Nucleus accumbens (tissue), 56 donors: ENCODE measurements at places on chromosomes 3 and 15.

DNA sequence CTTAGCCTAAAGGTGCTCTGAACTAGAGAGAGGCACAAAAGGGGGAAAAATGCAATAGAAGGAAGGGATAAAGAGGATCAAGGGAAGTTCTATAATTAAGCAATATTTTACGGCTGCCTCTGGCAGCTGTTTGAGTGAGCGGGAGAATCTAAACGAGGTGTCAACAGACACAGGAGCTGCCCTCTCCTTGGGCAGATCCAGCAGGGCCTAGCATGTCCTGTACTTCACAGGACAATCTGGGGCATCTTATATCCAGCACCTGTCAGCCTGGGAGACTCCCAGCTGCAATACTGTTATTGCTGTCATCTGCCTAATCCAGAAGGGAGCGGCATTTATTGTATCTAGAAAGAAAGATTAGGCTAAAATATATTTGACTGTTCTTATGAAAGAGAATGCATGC, 68.9 kb downstream of the WWTR1 start:
- DNase-seq: no peak

DNA sequence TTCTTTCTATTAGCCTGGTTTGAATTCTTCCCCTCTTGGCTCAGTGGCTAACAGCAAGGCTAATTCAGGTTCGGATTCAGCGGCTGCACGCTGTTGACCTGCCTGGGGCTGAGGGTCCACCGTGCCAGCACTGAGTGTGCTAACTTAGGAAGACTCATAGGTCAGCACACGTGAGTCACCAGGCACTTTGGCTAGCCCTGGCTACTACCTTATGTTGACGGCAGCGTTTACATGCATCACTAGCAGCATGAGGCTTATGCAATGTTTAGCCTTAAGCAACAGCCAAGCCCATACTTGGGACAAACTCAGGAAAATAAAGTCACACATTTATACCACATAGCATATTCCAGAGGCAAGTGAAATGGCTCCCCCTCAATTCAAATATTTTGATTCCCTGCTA, 137.7 kb downstream of the RAB11A start:
- DNase-seq: no peak

DNA sequence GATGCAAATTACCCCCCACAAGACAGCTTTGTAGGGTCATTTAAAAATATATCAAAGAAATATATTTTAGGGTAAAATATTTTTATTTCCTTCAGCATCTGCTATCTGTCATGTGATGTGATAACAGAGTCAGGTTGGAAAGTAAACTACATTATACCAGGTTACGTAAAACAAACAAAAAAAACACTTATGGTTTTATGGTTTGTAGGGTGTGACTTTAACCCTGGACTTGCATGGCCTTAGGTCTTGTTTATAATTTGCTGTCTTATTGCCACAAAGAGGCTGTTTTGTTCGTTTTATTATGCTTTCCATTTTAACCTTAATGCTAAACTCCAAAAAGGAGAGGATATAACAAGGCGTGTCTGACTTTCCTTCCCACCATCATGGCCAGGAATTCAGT, 244.5 kb upstream of the MME start:
- DNase-seq: no peak

GRCh38 chr3:5233026-5233425, 45.5 kb downstream of the EDEM1 start:
- no peak for DNase-seq

DNA sequence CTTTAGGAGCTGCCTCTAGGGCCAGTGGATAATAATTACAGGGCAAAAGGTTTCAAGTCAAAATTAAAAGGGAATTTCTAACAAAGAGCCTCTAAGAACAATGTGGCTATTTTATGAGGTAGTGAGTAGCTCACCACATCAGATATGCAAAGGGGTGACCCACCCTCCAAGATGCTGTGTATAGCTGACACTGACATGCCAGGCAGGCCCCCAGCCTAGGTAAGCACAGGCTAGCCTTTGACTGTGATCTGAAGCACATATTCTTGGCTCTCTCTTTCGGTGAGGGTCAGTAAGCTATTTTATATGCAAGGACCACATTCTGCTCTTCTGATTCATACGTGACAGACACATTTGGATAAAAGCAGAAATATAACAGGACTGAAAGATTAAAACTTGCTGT, 2.8 kb upstream of the THSD4 start:
- DNase-seq: no peak

DNA sequence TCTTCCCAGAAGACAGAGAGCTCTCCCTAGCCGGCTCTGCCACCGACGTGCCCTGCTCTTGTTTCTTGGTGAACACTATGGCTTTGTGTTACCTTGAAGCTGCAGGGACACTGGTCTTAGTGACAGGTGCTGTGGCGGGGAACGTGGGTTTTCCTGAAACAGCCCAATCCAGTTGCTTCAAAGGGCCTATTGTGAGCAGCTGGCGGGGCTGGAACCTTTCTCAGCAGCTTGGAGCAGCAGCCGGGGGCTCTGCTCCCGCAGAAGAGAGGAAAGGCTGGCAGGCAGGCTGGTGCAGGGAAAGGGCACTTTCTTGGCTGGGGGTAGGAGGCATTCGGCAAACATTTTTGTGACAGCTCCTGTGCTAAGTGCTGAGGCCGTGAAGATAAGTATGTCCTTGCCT, 12.8 kb downstream of the MYZAP start:
- DNase-seq: no peak

- peak; percentile 12 for DNase-seq
These were observed 10.7 kb downstream of the ITGB5 start for GRCh38 chr3:124876401-124876878.

DNA sequence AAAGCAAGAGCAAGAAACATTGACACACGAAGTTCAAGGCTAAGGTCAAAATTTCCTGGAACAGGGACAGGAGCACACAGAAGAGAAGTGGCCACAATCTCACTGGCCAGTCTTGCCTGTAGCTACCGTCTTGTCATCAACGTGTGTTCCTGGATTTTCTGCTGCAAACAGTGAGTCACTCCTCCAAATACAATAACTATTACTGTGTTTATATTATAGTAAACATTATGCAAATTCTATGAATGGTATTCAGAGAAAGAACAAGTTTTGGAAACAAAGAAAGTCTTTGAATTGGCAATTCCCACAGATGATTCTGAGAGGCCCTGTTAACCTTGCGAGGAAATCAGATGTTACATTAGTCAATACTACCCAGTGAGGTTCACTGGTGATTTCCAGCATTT, 220.5 kb downstream of the FAM43A start:
- no peak for DNase-seq

GRCh38 chr15:56893364-56893678, 25.1 kb upstream of the TCF12 start:
- DNase-seq: no peak

DNA sequence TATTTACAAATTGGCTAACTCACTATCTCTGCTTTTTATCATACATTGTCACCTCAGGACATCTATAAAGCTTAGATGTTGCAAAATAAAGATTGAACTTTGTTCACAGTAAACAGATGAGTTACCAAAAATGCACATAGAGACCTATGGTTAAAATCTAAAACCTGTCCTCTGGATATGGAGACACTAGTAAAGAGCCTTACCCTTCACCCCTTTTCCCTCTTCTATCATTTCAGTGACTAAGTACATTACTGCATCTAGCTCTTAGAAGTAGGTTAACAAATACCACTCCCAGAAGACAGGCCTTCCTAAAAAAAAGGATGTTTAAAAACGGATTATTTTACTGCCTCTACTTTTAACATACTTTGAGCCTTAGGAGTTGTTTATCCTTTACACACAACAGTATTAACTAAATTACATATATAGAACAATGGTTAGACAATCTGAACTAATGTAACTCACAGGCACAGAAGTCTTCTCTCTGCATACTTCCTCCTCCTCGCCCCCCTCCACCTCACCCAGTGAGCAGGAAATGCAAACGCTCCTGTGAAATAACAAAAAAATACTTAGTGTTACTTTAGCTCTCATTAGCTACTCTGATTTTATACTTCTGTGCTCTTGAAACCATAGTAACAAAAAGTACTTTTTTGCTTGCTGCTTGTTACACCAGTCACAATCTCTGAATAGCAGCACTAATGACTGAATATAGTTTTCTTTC, 23.3 kb downstream of the IREB2 start:
- DNase-seq: no peak

DNA sequence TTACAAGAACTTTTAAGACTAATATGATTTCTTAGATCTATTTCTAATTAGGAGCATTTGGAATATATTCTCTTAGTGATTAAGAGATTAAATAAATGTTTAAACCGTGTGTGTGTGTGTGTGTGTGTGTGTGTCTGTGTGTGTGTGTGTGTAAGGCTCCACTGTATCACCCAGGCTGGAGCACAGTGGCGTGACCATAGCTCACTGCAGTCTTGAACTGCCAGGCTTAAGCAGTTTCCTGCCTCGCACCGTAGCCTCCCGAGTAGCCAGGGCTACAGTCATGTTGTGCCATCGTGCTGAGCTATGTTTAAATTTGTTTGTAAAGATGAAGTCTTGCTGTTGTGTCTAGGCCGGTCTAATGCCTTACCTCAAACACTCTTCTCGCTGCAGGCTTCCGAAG, 109.4 kb downstream of the KLHL25 start:
- DNase-seq: no peak

DNA sequence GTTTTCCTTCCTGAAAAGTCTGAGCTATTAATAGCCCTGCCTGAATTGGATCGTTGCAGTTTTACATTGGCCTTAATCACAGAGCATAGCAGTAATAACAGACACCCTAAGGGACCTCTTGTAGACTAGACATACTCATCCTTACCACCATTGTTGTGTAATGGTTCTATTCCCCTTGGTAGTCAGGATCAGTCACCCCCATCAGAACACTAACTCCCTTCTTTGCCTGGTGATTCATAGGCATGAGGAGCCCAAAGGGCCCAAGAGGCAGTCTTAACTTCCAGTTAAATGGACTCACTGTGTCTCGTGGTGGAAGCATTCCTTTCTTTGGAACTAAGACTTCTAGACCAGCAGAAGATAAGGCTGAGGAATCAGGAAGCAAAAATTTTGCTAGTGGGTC, 20.2 kb downstream of the CGGBP1 start:
- DNase-seq: no peak

GRCh38 chr15:49079340-49080039, 33.2 kb upstream of the SECISBP2L start:
- DNase-seq: no peak

DNA sequence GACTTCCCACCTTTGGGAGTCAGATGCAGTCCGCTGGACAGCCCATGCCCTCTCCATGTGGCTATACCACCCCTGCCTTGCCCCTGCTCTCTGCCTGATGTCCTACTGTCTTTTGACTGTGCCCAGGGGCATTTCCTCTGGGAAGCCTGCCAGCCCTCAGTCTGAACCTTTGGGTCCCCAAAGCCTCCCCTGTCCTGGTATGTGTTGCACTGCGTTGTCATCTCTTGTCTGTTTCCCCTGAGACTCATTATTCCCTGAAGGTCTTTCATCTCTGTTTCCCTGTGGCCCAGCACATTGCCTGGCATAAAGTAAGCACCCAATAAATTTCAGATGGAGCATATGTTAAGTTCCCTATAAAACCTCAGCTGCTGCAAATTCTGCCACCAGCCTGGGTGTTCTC, 236.6 kb upstream of the CTDSPL start:
- no peak for DNase-seq

DNA sequence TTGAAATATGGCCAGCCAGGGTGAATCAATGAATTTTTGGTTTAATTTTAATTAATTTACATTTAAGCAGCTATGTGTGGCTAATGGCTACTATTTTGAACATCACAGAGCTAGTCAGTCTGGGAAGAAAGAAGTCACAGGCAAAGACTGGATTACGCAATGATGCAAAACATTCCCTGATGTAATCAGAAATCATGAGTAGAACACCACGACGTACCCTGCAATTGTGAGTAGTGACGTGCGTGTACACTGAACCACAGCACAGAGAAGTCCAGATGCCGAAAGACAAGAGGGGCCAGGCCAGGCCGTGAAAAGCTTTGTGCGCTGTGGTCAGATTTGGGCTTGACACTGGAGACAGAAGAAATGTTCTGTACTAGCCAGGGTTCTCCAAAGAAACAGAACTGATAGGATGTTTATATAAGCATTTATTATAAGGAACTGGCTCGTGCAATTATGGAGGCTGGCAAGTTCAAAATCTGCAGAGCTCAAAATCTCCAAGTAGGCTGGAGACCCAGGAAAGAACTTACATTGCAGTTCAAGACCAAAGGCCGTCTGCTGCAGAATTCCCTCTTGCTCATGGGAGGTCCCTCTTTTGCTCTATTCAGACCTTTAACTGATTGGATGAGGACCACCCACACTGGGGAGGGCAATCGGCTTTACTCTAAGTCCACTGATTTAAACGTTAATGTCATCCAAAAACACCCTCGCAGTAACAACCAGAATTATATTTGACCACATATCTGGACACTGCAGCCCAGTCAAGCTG, 44.6 kb downstream of the SH3BP5 start:
- no peak for DNase-seq

GRCh38 chr3:125003859-125004595, 51.8 kb downstream of the HEG1 start:
- no peak for DNase-seq

GRCh38 chr15:33874156-33874555, 94.1 kb upstream of the CHRM5 start:
- DNase-seq: no peak
